ENCODE measurements at places on chromosomes 7 and 10.

- DNase-seq: no peak
Observed at GRCh38 chr10:14822879-14823755, 14.7 kb downstream of the CDNF start.

DNA sequence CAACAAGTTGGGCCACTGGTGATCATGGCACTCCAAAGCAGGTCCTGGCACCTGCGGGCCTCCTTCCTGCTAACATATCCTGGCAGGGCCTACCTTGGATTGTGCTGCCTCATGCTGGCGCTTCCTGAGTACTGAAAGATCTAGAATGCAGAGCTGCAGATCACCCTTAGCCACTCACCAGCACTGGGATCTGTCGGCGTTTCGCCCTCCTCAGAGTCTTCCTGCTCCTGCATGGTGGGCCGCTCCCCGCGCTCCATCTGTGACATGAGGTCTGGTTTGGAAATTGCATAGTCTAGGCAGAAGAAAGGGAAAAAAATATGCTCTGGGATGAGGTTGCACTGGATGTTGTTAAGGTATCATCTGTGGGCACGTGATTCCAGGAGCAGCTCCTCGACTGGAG is 10.0 kb downstream of the ZNF777 start:
- DNase-seq: no peak

GRCh38 chr10:29820890-29821461 is 186.2 kb upstream of the SVIL start:
- DNase-seq: no peak

- DNase-seq: no peak
Observed at GRCh38 chr10:104824380-104825006, 183.4 kb downstream of the SORCS3 start.

GRCh38 chr10:117993166-117993565 is 53.6 kb downstream of the RAB11FIP2 start:
- no peak for DNase-seq

GRCh38 chr7:2411815-2412586 is 8.6 kb downstream of the CHST12 start:
- DNase-seq: no peak

- no peak for DNase-seq
Observed at GRCh38 chr10:18710201-18710653, 51.0 kb downstream of the ARL5B start.

- no peak for DNase-seq
Observed at GRCh38 chr7:151454305-151454704, 14.4 kb upstream of the CRYGN start.

DNA sequence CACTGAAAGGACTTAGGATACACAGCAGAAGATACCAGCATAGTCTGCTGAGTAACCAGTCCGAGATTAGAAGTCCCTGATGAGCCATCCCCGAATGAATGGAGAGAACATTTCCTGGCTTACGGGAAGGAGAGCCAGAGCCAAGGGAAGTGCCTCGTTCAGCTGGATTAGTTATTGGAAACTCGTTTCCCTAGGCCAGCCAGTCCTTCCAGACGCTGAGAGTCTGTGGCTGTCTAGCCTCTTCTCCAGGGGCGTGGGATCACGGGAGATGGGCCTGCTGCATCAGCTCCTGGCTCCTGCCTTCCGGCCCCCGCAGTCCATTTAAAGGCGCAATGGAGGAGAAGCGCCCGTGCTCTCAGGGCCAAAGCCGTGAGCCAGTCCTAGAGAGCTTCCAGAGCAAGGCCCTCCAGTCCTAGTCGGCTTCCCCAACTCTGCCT is 712.8 kb downstream of the PARD3 start:
- no peak for DNase-seq

GRCh38 chr7:1564603-1565022 is 5.2 kb downstream of the PSMG3 start:
- DNase-seq: no peak

GRCh38 chr10:49394933-49395740 is 752 bp downstream of the DRGX start:
- DNase-seq: no peak

- no peak for DNase-seq
Observed at GRCh38 chr7:131010717-131011431, 276.9 kb upstream of the KLF14 start.

GRCh38 chr10:127041552-127041951 is 136.3 kb downstream of the DOCK1 start:
- DNase-seq: no peak

DNA sequence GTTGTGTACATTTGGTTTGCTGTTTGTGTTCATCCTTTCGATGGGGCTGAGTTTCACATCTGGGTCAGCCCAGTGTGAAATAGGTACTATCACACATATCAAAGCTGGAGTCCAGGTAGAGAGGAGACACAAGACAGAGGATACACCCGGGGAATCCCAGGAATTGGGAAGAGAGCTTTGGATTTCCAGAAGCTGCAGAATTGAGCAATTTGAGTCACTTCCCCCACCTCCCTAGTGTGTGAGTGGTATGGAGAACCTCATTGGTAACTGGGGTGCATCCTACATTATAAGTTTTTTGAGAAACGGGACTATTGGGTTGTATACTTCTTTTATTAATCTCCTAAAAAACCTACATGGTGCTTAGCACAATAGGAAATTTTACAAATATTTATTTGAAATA is 12.1 kb upstream of the PDSS1 start:
- no peak for DNase-seq

Data from NCI-H774 (cell line).